ENCODE measurements at places on chromosomes 16 and 17. TPM values are rescaled to one million over a fixed set of nuclear protein-coding genes. Genes with fewer than 3 reads are reported as not detected.

- DNase-seq: peak; percentile 65
These were observed 3.4 kb upstream of the ZNF385C start for GRCh38 chr17:42101513-42102292.

- no peak for DNase-seq
These were observed 40.2 kb downstream of the MAF start for GRCh38 chr16:79560318-79560717.

DNA sequence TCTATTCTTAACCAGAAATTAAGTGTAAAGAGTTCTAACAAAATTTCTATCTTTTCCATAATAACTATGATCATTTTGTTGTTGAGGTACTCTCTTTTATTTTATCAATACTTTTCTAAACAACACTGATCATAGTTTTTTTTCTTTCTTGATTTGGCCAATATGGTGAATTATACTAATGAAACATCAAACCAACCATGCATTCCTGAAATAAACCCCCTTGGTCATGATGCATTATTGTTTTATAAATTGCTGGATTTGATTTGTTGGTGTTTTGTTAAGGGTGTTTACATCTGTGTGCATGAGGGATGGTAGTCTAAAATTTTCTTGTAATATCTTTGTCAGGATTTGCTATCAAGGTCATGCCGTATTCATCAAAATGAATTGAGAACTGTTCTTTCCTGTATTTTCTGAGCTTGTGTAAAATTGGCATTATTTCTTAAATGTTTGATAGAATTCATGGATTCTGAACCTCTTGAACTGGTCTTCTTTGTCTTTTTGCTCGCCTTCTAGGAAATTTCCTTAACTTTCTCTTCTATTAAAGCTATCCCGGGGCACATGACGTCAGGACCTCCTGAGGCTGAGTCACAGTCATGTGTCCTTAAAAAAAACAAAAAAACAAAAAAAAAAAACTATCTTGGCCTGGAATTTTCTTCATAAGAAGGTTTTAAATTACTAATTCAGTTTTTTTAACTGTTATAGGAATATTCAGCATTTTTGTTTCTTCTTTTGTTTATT is 3.9 kb upstream of the TRIM25 start:
- DNase-seq: no peak

GRCh38 chr17:35890774-35891155 is 10.6 kb upstream of the CCL5 start:
- DNase-seq: no peak

GRCh38 chr17:62804822-62805221 is 3.3 kb downstream of the MARCHF10 start:
- no peak for DNase-seq

DNA sequence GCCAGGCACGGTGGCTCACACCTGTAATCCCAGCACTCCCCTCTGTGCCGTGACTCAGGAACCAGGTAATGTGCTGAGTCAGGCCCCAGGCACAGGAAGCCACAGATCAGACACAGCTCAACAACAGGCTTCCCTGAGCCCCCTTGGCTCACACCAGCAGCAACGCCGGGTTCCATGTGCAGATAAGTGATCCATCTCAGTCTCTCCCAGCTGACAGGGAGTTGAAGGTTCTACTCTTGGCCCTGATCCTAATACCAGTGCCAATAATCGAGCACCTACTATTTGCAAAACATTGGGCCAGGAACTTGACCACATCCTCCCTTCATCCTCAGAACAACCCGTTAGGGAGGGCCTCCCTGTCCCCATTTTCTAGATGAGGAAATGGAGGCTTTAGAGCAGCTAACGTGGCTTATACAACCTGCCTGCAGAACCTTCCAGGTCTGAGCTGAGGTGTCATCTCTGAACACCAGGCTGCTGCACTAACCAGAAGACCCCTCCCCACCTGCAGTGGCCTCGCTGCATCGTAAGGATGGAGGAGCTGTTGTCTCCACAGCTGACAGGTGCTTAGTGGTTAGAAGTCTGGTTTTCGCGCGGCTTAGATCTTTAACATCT is 64.8 kb upstream of the AMZ2 start:
- DNase-seq: no peak

SMIM5 gene
- not detected for total RNA-seq
